ENCODE measurements at places on chromosomes 5 and 9. TPM values are rescaled to one million over a fixed set of nuclear protein-coding genes. Genes with fewer than 3 reads are reported as not detected.

The KIF4B gene
- not detected for total RNA-seq

The LCP2 gene
- total RNA-seq, result not detected

The PLPP7 gene
- 4.4 TPM for total RNA-seq

The TAL2 gene
- not detected for total RNA-seq

The SVEP1 gene
- 0.16 TPM for total RNA-seq

The NR2F1-AS1 gene
- total RNA-seq, result 6.5 TPM

The PCDHB4 gene
- 0.13 TPM for total RNA-seq
